Stimulated activated CD4-positive, alpha-beta T cell treated with anti-CD3 and anti-CD28 coated beads, TNF-alpha, amount 100 ng/mL, for 4 hours (primary cell): ENCODE measurements at places on chromosomes 2 and 18.

- no peak for DNase-seq
These were observed 71.9 kb downstream of the BIN1 start for GRCh38 chr2:127034883-127035611.

DNA sequence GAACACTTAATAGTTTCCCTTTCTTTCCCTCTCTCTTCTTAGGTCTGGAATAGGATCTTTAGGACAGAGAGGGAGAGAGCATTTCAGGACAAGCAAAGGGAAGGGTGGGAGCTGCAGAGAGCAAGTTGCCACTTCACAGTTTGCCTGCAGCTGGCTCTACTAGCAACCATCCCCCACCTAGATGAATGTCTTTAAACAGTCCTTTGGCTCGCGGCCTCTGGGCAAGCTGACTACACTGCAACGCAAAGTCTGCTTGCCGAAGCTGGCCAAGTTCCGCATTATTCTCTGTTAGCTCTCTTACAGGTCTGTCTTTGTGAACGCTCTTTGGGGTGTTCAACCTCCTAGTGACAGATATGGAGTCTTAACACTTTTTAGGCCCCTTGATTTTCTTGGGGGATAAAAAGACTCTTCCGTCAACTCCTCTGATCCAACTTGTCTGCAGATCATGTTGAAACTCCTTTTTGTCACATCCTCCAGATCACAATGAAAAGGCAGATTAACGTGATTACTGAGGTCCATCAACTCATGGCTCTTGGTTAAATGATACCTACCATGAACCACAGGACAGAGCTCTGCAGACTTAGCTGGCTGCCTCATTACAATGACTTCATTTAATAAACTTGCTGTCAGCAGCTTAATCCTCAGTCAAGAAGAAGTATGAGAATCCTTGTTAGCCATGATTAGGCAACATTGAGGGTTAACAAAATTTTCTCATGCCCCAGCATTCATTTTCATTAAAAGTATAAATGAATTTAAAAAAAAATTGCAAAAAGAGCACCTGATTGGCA lies 74.6 kb downstream of the SLC4A3 start:
- DNase-seq: no peak

DNA sequence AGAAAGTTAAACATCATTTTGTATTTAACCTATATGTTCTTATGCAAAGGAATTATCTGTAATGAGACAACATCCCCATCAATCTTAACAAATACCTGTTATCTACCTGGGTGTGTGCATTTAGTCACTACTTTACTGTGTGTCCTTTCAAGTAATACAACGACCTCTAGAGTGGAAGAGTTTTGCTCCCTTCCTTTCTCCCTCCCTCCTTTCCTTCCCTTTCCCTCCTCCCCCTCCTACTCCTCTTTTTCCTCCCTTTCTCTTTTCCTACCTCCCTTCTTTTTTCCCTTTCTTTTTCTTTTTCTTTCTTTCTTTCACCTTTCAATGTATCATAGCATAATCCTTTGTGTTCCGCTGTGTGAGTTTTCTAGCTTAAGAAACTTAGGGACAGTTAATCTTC lies 532.3 kb downstream of the SLC4A3 start:
- no peak for DNase-seq

DNA sequence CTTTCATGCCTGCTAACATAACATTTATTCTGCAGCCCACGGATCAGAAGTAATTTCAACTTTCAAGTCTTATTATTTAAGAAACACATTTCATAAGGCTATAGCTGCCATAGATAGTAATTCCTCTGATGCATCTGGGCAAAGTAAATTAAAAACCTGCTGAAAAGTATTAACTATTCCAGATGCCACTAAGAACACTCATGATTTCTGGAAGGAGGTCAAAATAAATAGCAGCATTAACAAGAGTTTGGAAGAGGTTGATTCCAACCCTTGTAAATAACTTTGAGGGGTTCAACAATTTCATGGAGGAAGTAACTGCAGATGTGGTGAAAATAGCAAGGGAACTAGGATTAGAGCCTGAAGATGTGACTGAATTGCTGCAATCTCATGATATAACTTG lies 77.6 kb downstream of the CCDC148 start:
- DNase-seq: no peak

DNA sequence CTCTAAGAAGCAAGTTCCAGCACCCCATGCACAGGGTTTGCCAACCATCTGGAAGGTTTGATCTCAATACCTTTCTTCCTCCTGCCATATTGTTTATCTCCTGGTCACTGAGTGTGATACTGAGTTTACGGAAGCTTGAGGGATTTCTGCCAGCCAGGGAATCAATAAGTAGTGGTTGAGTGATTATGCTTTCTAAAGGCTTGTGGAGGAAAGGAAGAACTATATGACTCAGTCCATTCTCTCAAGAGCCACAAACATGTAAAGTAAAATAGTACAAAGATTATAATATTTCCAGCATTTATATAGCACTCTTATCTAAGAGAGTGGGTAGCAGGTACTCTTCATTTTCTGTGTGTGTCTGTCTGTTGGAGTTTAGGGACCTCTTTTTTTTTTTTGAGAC lies 49.2 kb downstream of the SLC4A3 start:
- DNase-seq: no peak

DNA sequence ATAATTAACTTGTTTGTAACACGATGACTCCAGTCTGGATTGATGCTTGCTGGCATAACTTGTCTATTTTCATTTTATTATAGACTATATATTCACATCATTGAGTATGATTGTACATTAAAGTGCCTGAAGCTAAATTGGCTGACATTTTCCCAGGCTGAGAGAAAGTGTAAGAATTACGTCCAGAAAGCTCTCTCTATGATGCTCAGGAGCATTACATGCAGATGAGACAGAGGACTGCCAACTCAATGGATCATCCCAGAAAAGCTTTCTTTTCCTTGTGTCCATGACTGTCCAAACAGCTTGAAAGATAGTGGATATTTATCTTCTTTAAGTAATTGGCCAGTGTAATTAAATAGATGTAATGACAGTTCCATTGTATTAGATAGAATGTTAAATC lies 1372.2 kb upstream of the TMEFF2 start:
- DNase-seq: no peak

GRCh38 chr2:239947729-239948045 lies 77.5 kb downstream of the NDUFA10 start:
- DNase-seq: no peak

- no peak for DNase-seq
These were observed 1.1 kb upstream of the GAL3ST2 start for GRCh38 chr2:241775223-241776177.

- no peak for DNase-seq
These were observed 52.3 kb downstream of the ARHGAP28 start for GRCh38 chr18:6781796-6782195.

- no peak for DNase-seq
These were observed 13.7 kb downstream of the HS6ST1 start for GRCh38 chr2:128304715-128305554.

DNA sequence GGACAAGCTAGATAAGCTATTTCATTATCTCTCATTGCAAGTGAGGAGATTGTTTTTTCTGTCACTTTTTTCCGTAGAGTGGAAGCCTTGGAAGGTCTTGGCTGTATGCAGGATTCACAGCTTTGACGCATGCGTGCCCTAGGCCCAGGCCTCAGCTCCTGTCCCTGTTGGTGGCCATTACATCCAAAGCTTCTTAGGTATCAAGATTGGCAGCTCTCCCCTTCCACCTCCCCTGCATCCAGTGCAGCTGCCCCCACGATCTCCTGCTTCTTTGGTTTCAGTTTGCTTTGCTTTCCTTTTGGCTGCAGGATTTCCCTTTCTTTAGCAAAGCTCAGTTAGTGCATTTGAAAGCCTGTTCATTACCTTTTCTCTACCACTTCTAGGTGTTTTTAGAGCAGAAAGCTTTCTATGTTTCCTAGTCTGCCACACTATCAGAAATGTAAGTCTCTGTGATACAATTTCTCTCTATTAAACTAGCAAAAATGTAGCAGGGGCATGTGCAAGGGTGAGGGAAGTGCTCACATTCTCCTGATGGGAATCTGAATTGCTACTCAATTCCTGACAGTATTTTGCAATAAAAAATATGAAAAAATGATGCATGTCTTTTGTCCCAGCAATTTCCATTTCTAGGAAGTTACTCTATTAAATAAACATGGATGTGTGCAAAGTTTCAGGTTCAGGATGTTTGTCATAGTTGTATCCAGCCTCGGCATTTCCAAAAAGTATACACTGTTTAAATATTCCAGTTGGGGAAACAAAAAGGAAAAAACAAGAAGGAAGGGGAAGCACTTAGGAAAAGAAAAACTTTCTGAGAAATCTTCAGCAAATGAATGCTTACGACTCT lies 91.2 kb downstream of the LIPG start:
- no peak for DNase-seq

GRCh38 chr2:197256021-197256420 lies 54.6 kb downstream of the ANKRD44 start:
- no peak for DNase-seq

- DNase-seq: no peak
These were observed 273.7 kb upstream of the PIK3C3 start for GRCh38 chr18:41681138-41681880.

GRCh38 chr2:130836501-130837174 lies at the start of gene ARHGEF4:
Gene ARHGEF4, plus strand, starts transcription at chr2:130836914. Its CDS starts 40 bp downstream, at chr2:130836954.
- no peak for DNase-seq

DNA sequence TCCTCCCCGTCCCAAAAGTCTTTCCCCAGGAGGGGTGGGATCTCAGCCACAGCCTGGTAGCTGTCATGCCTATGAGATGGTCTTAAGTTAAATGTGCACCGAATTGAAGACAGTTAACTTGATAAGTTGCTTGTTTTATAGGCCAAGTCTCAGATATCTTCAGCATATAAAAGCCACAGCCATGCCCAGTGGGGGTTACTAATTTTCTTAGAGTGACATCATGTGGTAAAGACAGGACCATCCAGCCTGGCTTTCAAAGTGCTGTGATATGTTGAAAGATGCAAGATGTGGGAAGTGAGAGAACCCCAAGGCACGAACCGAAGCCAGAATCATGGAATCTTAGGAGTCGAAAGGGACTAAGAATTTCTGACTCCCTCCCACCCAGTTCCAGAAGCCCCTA lies 42.1 kb upstream of the FAM124B start:
- no peak for DNase-seq

DNA sequence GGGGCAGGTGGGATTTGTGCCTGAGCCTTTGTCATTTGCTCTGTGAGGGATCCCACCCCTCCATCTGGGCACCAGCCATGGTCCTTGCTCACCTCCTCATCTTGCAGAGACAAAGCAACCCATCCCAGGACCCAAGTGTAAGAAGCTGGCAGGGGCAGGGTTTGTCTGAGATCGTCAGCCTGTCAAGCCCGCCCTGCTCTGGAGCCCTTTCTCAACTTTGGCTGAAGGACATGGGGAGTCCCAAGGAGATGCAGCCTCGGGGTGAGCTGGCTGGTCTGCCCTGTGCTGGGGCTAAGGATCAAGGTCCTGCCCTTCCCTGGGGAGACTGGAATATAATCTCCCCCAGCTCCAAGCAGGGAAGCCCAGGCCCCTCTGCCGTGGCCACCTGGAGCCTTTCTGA lies 86.0 kb downstream of the CAPN13 start:
- no peak for DNase-seq

GRCh38 chr2:148560496-148560895 lies 84.1 kb upstream of the EPC2 start:
- DNase-seq: no peak

- no peak for DNase-seq
These were observed 187.1 kb downstream of the CELF4 start for GRCh38 chr18:37378336-37379010.

DNA sequence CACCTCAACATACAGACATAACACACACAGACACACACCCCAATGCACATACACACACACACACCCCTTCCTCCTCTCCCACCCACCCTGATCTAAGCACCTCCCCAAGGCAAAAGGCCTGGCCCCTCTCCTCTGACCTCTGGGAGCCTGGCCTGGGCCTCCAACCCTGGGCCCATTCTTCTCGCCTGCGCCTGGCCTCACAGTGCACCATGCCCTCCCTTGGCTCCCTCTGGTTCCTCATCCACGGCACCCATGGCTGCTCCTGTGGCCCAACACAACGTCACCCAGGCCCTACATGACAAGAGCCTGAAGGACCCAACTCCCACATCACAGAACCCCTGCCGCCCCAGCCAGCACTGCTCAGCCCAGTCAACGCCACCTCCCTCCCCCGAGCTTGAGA lies 281.3 kb downstream of the CELF4 start:
- DNase-seq: no peak

DNA sequence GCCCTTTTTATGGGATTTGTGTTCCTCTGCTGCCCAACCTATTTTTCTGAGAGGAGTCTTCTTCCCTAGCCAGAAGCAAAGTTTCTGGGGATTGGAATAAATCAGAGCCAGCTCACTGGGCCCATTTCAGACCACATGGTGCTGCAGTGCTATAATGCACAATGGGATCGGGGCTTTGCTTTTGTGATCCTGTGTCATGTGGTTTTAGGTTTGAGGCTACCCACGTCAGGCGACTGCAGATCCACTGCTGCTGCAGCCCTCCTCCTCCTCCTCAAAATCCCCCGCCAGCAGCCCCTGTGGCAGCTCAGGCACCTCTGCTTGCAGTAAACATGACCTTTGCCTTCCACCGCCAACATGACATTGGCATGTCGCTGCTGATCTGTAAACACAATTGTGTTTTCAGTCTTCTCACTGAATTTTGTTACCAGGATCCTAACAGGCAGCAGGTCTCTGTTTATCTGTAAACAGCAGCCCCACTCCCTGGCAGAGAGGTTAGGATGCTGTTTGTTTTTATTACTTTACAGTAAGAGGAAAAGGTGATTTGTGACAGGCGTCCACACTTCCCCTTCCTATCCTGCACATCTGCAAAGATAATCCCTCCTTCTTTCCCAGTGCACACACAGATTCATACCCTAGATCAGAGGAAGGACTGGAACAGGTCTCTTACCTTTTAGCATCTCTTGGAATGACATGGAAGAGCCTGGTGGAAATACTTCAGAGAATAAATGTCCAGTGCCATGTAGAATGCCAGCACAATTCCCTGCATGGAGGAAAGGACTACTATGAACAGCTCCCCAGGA lies 130.8 kb downstream of the FOXI3 start:
- DNase-seq: no peak

- DNase-seq: no peak
These were observed 251.6 kb downstream of the TNS1 start for GRCh38 chr2:217751192-217751591.

DNA sequence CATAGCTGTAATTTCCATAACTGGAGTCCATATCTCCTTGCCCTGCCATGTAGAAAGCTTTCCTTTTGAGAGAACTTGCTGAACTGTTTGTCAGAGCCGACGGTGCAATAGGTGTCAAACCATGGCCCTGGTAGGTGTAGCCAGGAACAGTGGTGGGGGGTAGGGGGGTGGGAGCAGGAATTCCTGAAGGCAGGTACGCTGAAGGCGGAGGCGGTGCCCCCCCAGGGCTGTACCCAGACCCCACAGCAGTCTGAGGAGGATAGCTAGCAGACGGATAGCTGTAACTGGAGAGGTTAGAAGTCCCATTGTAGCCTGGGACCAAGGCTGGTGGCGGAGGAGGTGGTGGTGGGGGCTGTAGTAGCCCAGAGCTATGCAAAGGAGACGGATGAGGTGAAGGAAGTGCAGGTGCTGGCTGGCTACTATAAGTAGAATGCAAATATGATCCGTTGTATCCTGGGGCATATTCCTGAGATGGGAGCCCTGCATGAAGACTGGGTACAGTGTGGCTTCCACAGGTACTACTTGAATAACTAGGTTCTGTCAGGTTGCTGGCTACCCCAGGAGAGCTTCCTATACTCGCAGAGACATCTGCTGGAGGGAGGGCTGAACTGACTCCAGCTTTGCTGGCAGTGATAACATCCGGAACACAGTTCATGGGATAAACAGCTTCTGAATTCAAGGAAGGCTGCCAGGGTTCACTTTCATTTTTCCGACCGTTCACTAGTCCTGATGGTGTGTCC lies 124.8 kb downstream of the FIGN start:
- DNase-seq: no peak

GRCh38 chr18:13629841-13630715 lies 96.3 kb downstream of the FAM210A start:
- no peak for DNase-seq
